ENCODE measurements at places on chromosomes 12 and 14.

DNA sequence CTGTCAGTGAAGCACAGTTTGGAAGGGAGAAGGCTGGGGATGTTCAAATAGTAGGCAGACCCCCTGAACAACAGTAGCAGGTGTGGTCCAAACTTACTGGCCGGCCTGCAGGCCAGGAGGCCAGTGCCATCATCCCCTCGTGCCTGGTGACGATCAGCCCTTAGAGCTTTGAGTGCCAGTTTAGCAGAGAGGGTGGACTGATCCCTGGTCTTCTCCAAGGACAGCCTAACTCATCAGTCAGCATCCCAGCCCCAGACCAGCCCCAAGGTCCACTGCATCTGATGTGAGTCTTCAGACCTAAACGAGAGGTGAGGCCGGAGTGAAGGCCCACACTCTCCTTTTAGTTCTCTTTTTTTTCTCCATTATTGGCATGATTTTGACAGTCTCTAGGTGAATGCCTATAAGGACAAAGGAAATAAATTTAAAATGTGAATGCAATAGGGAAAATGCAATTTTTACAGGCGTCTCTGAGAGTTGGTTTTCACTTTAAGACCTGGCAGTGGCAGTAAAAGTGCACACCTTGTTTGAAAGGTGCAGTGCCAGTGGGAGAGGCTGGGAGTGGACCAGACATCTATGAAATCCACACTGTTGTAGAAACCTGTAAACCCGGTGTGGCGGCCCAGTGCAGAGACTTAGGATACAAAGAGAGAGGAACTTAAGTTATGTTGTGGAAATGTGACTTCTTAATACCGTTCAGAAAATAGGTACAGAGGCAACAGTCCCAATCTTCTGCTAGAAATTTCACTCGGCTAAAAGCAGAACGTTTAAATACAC, 311.2 kb downstream of the CACNA1C start:
- no peak for DNase-seq

DNA sequence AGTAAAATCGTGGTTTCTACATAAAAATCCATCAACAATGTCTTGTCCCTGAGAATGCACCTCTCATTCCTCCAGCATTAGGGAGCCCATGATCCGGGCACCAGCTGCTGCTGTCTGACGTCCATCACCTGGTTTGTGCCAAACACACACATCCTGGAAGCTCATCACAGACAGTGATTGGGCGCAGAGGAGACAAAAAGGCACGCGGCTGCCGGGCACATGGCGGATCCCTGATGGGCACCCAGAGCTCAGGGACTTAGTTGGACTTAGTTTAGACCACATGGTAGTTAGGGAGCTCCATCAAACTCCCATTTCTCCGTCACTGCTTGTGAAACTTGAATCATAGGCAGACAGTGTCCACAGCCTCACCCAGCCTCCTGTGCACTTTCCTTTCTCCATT, 1059.3 kb downstream of the TMEM121 start:
- DNase-seq, result no peak

DNA sequence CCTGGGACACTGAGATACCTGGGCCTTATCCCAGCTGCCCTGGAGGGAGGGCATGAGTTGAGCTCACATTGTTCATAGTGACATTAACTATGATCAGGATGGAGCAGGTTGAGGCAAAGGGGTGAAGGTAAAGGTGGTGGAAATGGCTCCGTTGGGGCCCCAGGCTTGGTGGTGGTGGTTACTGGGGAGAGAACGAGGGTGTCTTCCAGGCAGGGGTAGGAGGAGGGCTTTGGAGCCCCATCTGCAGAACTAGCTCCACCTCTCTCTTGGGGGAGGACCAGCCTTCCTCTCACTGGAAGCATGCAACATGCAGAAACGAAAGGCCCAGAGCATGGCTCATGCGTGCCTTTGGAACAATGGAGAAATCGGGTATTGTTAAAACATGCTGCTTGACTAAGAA, 217.0 kb downstream of the SLC41A2 start:
- DNase-seq, result no peak

DNA sequence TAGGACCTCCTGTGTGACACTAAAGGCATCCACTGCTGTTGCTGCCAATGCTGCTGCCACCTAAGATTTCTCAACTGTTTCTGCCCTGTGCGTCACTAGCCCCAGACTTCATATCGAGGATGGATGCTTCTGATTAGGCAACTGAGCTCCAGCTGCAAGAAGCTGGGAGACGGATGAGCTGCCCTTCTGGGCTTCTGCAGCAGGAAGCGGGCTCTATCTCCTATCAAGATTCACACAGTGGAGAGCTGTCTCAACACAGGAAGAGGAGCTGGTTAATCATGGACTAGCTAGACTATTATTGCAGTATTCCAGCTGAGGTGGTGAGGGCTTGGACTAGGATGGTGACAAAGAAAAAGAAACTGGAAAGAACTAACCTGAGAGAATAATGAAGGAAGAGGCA, 59.2 kb upstream of the PELI2 start:
- no peak for DNase-seq

GRCh38 chr14:31505411-31505810, 17.6 kb upstream of the GPR33 start:
- DNase-seq, result no peak

DNA sequence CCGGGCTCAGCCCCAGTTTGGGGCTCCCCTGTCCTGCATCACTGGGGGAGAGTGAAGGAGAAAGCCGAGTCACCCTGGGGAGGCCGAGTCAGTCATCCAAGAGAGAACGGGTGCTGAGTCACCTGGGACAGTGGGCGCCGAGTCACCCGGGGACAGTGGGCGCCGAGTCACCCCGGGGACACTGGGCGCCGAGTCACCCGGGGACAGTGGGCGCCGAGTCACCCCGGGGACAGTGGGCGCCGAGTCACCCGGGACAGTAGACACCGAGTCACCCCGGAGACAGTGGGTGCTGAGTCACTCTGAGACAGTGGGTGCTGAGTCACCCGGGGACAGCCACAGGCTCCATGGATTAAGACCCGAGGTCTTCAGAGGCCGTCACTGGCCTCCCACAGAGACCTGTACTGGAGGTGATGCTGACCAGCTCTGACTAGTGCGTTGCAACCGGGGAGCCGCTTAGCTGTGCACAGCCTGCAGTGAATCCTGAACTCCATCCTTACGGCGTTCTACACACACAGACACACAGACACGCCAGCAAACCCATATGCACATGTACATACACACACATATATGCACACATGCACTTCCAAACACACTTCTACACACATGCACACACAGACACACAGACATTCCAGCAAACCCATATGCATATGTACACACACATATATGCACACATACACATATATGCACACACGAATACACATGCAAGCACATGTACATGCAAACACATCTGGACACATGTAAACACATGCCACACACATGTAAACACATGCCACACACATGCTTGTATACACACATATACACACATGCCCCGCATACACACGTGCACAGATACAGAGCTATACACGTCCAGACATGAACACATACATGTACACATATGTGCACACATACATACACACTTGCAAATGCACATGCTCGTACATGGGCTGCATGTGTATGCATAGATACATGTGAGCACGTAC, 64.9 kb upstream of the GALNT9 start:
- no peak for DNase-seq

GRCh38 chr12:129807136-129807535, 96.7 kb downstream of the TMEM132D start:
- no peak for DNase-seq

DNA sequence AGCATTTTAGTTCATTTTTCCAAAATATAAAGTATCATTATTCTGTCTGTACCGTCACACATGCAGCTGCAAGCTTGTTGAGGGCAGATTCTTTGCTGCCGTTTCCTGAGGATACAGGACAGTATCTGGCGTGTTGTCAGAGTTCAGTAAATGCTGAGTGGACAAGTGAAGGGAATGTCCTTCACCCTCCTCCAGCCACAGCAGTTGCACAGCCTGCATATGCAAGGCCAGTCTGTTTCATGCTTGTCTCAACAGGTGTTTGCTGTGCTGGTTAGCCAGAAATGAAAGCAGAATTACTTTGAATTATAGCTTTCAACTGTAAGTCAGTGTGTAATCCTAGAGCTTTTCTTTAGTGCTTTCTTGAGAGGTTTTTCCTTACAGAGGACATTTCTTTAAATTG, 36.5 kb downstream of the TDP1 start:
- no peak for DNase-seq

- no peak for DNase-seq
Observed at GRCh38 chr14:57847096-57847495, 18.8 kb downstream of the SLC35F4 start.

DNA sequence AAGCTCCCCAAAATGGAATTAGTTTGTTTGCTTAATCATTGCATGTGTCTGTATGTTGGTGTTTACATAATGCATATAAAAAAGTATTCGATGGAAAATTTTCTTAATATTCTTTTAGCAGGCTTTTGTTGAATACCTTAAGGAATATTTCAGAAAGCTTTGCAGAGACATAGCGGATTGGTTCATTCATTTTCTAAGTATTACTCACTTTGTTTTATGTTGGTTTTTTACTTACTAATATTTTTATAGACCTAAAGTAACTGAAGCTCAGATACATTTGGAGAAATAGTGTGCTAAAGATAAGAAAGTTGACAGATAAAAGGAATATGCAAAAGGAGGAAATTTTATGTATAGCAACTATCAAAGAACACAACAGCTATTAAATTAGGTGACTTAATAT, 191.0 kb downstream of the ERC1 start:
- DNase-seq, result no peak

- no peak for DNase-seq
Observed at GRCh38 chr12:64145226-64145625, 76.9 kb downstream of the KICS2 start.

Measured in stimulated activated CD8-positive, alpha-beta memory T cell treated with anti-CD3 and anti-CD28 coated beads, Interleukin-15, amount 100 ng/mL, for 24 hours (primary cell).